Stimulated activated CD8-positive, alpha-beta memory T cell treated with anti-CD3 and anti-CD28 coated beads, Interleukin-2, amount 100 ng/mL, for 1 hour (primary cell): ENCODE measurements at places on chromosomes 11 and 22.

- DNase-seq = no peak
Measured at GRCh38 chr11:76810151-76810853, 27.1 kb downstream of the TSKU start.

DNA sequence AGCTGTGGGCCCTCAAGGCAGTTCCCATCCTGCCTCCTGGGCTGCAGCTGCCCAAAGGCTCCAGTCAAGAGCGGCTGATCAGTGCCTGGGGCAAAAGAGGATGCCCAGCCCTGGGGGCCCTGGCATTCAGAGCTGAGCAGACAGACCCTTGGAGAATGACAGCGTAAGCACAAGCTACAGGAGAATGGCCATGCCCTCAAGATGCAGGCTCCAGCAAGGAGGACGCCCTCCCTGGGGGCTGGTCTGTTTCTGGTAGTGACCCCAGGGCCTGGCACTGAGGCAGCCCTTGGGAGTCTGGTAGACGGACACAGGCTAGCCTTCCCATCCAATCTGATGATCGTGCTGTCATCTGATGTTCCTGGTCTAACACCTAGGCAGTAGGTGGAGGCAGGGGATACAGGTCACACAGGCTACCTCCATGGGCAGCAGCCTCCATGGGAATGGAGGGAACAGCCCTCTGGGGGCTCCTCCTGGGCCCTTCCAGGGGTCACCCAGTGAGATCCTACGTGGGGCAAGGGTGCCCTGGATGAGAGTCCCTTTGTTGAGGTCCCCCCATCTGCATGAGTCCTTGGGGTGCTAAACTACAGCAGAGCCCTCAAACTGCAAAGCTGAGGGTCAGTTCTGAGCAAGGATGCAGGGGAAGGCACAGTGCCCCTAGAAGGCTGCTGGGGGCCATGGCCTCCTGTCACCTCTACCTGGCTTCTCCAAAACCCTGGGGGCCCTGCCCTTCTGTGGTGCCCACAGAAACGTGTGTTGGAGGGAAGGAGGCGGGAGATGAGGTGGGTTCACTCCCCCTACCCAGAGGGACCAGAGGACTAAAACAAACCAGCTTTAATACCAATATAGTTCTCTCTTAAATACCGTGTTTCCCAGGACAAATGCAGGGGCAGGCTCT is 10.2 kb upstream of the SF1 start:
- no peak for DNase-seq

DNA sequence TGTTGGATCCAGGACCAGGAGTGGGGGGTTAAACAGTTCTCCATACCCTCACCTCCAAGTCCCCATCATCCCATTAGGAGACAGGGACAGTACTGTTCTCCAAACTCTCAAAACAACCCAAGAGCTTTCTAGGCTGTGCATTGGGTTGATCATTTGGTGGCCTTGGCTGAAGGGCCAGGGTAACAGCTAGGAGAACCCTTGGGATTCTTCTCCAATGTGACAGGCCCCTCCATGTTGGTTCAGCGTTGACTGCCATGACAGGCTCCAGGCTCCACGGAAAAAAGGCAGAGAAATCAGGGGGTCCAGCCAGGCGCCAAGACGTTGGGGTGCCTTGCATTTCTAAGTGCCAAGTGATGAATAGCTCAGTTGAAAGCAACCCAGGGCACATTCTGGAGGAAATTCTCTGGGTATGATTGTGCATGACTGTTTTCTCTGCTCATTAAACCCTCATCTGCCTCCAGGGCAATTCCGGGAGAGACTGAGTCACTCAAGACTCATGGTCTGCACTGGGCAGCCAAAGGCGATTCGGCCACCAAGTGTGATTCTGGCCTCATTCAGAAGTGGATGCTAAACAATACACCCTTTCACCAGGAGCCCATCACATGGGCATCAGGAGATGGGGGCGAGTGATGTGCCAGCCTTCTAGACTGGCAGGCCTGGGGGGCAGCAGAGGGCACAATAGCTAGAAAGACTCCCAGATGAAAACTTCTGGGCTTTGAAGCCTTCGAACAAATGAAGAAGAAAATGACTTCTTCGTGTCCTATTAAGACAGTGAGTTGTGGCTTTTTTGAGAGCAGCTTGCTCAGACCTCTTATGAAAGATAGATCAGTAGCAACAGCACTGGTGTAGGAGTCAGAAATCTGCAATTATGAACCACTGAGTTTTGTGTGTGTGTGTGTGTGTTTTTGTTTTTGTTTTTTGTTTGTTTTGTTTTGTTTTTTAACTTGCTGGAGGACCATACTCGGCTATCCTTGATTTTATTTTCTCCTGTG is 27.7 kb downstream of the CD44 start:
- no peak for DNase-seq

- DNase-seq = no peak
Measured at GRCh38 chr11:121928597-121929580, 187.1 kb downstream of the BLID start.

DNA sequence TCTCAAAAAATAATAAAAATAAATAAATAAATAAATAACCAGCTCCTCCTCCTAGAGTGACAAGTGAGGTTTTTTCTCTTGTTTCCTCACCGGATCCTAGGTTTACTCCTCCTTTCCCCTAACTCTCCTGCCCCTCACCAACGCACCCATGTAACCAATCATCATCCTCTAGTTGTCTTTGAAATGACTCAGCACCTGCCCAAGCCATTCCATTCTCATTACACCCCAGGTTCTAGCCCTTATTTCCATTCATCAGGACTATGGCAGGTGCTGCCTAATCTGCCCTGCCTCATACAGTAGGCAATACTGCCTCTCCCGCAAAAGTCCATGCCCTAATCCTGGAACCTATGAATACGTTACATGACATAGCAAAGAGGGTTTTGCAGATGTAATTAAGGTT is 60.4 kb downstream of the BUD13 start:
- no peak for DNase-seq

- no peak for DNase-seq
Measured at GRCh38 chr22:37186228-37186996, 1.6 kb downstream of the C1QTNF6 start.

GRCh38 chr22:28769394-28770085 is 3.0 kb upstream of the CCDC117 start:
- DNase-seq = no peak
